ENCODE measurements at places on chromosomes 13 and 19.

DNA sequence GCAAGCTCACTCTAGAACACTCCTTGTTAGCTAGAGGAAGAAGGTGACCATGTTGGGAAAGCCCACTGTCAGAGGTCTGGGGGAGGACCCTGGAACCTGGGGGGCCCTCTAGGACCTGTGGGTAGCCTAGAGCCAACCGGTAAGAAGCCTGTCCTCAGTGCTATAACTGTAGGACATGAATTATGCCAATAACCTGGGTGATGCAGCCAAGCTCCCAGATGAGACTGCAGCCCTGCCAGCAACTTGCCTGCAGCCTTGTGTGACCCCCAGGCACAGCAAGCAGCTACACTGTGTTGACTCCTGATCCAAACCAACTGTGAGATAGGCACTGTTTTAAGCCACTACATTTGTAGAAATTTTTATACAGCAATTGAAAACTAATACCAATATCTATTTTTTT lies 122.3 kb downstream of the MIPEP start:
- DNase-seq, result no peak

- no peak for DNase-seq
Measured at GRCh38 chr13:52713894-52714293, 25.7 kb downstream of the CNMD start.

DNA sequence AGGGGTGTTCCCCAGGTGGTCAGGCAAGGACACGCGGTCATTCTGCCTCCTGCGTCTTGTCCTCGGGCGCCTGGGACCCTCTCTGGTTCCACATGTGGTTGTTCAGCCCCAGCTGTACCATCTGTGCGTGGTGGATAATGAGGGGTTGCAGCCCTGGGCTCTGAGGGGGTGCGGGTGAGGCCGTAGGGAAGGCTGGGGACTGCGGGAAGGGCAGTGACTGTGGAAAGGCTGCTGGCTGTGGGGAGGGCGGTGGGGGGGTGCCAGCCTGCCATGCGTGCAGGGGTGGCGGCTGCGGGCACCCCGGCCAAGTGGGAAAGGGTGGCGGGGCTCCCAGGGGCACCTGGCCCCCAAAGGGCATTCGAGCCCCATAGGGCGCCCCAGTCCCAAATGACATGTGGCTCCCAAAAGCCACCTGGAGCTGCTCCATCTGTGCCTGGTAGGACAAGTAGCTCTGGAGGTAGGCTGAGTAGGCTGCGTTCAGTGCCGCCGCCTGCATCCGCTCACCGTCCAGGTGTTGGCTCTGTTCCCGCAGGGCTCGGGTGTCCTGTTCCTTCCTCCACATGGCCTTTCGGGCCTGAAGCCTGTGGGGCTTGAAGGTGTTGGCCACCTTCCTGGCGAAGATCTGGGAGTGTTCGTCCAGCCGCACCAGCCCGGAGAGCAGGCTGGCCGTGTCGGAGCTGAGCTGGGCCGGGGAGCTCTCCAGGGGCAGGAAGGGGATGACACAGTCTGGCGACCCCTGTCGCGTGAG lies 15.1 kb downstream of the TICAM1 start:
- no peak for DNase-seq

DNA sequence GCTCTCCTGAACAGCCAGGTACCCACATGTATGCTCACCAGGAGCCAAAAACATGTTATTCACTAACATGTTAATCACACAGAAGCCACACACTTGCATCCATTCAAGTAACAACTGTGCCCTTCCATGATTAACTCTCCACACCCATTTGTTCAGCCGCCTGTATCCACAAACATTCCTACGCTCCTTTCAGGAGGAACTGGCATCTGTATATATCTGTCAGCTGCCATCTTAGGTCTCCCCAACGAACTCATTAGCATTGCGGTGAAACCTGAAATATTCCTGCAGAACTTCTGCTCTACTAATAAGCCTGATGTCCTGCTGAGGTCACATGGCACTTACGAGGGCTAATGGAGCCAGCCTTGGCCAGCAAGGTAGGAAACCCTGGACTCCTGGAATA lies 33.0 kb downstream of the OLFM2 start:
- no peak for DNase-seq

- DNase-seq, result no peak
Measured at GRCh38 chr13:37869506-37869755, 141 bp downstream of the TRPC4 start.

GRCh38 chr13:97258801-97259200 lies 36.7 kb downstream of the MBNL2 start:
- DNase-seq, result no peak

DNA sequence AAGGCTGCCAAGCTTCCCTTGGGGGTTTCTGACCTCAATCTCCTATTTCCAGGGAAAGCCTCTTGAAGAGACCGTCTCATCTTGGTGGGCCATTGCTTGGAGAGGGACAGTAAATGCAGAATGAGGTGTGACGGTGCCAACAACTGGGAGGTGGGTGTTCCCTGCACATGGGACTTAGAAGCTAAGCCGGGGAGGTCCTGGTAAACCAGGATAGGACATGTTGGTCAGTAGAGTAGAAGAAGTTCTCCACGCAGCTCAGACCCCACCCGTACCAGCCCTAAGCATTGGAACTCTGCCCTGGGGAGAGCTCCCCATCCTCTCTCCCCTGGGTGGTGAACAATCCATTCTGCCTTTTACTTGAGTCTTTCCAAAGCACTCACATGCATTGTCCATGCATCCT lies 92.0 kb downstream of the SOX1 start:
- no peak for DNase-seq

- DNase-seq, result no peak
Measured at GRCh38 chr19:5045956-5046338, 77.0 kb downstream of the KDM4B start.

- DNase-seq, result no peak
Measured at GRCh38 chr19:47377208-47377701, 28.1 kb downstream of the DHX34 start.

GRCh38 chr13:34086281-34086680 lies 268.3 kb downstream of the RFC3 start:
- no peak for DNase-seq

DNA sequence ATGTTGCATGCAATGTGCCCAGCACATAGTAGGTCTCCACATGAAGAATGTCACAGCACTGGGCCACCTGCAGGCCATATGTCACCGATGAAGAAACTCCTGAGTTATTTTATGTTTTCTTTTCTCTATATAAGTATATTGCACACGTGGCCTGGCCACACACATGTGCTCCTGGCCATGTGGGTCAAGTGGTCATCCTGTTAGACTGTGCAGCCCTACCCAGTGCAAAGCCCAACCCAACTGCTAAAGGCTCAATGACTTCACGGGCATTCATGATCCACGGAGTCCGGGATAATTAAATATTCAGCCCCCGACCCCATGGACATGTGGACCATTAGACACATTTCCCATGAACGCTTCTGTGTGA lies 163.2 kb downstream of the TEX29 start:
- DNase-seq, result no peak

- DNase-seq, result no peak
Measured at GRCh38 chr13:59587971-59588716, 575.6 kb downstream of the DIAPH3 start.

- DNase-seq, result no peak
Measured at GRCh38 chr13:46578590-46578975, 25.6 kb downstream of the LRCH1 start.

DNA sequence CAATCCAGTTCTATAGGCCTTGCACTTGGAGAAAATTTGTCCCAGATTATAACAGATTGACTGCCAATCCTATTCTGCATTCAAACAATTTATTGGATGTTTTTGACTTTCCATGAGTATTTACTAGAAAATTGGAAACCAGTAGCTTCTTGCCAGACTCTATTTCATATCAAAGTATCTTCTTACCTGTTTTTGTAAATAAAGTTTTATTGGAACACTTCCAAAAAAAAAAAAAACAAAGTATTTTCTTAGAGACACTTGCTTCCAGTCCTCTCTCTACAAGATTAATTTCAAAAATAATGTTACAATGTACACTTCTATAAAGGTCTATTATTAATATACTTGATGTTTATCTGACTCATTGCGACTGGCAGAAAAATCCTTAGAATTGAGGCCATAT lies 209.2 kb upstream of the PCDH9 start:
- DNase-seq, result no peak

GRCh38 chr13:40185414-40185813 lies 481.0 kb downstream of the FOXO1 start:
- DNase-seq, result no peak

DNA sequence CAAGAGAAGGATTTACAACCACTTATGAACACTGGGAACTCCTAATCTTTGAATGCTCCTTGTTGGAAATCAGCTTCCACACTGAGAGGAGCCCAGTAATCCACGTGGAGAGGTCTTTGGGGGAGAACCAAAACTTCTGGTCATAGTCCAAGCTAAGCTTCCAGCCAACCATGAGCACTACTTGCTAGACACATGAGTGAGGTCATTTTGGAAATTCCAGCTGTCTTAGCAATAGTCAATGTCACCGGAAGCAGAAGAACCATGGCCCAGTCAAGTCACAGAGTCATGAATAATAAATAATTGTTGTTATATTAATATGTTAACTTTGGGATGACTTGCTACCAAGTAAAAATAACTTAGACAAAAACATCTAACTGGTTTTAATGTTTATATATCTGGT lies 324.9 kb upstream of the SGCG start:
- no peak for DNase-seq

GRCh38 chr19:17511724-17512573 lies 500 bp downstream of the PGLS start:
- peak; percentile 78 for DNase-seq

All from activated T-cell treated with anti-CD3 and anti-CD28 coated beads for 24 hours (primary cell).